ENCODE measurements at places on chromosomes 11 and 22. TPM values are rescaled to one million over a fixed set of nuclear protein-coding genes. Genes with fewer than 3 reads are reported as not detected.

DNA sequence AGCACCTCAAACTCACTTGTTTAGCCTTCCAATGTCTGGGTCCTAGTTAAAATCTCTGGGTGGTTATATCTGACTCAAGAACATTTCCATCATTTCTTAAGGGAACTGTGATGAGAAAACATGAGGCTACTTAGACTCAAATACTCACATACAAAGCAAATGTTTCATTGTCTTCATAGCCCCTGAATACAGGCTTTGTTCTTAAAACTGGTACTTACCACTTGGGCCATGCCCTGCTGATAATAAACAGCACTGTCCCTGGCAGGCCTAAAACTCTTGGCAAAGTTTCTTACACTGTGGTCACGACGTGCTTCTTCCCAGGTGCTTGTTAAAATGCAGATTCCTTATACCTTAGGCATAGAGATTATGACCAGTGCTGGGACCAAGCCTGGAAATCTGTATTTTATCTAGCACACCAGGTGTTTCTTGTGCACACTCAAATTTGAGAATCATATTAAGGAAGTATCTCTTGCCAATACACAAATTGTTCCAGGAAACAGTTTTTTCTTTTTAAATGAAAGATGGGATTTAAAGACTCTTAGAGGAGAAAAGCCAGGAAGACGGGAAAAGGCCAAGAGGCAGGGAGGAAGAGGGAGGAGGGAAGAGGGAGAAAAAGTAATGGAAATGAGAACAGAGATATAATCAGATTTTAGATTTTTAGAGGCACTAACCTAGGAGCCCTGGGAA, 287.9 kb upstream of the MPPED2 start:
- no peak overlapping the region for H3K4me3 ChIP-seq
- no peak for DNase-seq
- H3K36me3 ChIP-seq = no peaks in the 10 kb centered on the region
- no peaks in the 10 kb centered on the region for H3K27me3 ChIP-seq
- H3K27ac ChIP-seq = no peak overlapping the region

DNA sequence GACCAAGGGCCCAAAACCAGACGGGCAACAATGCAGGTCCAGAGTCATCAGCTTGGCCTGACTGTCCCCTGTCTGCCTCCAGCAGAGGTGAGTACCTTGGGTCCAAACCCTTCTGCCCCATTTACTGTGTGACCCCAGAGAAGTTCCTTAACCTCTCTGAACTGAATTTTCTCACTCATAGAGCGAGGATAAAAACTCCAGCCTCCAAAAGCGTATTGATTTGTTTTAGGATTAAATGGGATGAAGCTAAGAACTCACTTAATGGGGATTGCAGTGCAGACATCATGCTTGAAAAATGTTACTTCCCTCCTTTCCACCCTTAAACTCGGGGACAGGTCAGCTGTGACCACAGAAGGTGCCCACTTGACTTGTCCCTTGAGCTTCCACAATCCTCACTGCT, 22.6 kb downstream of the IGLL1 start:
- no peaks in the 10 kb centered on the region for H3K4me1 ChIP-seq
- no peak overlapping the region for H3K4me3 ChIP-seq
- DNase-seq = no peak
- H3K27ac ChIP-seq = no peak overlapping the region

DNA sequence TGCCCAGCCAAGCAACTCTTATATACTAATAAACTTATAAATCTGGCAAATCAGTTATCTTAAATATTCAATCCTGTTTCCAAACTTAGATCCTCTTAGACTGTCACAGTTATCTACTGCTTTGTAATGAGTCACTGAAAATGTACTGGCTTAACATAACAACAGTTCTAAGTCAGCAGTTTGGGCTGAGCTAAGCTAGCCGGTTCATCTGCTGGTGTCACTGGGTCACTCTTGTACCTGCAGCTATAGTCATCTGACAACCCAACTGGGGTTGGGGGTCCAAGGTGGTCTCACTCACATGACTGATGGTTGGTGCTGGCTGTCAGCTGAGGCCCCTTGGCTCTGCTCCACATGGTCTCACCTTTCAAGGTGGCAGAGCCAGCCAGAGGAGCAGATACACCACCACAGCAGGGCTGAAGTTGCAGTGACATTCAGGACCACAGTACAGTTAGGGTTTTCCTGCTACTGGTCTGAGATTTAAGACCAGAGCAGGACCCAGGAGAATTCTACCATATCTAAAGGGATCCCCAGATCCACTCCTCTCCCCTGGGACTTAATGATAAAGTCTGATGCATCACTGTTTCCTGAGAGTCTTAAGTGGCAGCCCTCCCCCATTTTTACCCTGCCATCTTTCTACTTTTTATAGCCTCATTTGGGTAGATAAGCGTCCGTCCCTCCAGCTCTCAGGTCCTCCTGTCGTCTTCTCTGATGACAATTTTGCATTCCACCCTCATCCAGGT, 7.9 kb upstream of the MACROD1 start:
- H3K4me3 ChIP-seq = no peak overlapping the region
- H3K27me3 ChIP-seq = no peaks in the 10 kb centered on the region
- peaks cover 6% of the 10 kb centered on the region for H3K36me3 ChIP-seq
- DNase-seq = no peak
- H3K4me1 ChIP-seq = peaks cover 23% of the 10 kb centered on the region

The CWF19L2 gene
- 17.3 TPM for total RNA-seq

The CTSW gene
- 23.6 TPM for total RNA-seq

The PCNX3 gene
- 47.7 TPM for total RNA-seq
